ENCODE measurements at places on chromosomes 12 and 14.
A peak's percentile ranks its signal among the peaks of the same experiment; 100 is the strongest.

- DNase-seq: no peak
Observed at GRCh38 chr12:99367181-99367580, 280.4 kb upstream of the GARIN6 start.

DNA sequence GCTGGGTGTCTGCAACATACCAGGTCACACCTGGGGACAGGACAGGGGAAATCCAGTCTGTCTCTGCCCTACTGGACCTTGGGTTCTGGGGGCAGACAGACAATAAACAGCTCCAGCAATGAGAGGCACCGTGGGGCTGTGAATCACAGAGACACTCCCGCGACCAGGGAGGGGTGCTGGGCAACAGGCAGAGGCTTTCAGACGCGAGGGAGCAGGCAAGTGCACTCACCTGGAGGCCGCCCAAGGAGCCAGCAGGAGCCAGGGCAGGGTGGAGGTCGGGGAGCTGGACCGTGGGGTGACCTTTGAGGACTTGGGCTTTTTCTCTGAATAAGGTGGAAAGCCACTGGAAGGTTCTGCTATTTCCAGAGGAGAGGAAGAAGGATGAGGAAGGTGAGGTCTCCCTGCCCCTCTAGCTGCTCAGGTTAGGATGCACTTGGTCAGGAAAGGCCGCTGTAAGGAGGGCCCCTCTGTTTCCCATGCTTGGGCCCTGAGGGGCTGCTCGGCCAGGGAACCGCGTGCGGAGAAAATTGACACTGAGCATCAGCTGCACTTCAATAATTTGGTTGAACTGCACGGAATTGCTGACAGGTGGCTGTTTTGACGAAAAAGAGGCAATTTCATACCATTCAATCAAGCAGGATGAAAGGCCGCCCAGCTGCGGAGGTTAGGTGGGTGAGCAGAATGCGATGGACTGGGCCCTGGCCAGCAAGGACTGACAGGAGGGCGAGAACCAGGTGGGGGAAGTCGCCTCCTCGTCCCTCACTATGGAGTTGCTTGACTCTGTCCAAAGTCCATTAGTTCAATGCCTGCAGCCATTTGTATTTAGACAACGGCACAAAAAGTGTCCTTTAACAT lies 42.2 kb downstream of the JAG2 start:
- no peak for DNase-seq

GRCh38 chr14:77105145-77105939 lies 7.3 kb downstream of the CIPC start:
- DNase-seq: peak; percentile 31

GRCh38 chr14:65251213-65251612 lies 148.9 kb upstream of the MAX start:
- no peak for DNase-seq

GRCh38 chr12:53152390-53152789 lies 28.1 kb upstream of the ZNF740 start:
- no peak for DNase-seq

DNA sequence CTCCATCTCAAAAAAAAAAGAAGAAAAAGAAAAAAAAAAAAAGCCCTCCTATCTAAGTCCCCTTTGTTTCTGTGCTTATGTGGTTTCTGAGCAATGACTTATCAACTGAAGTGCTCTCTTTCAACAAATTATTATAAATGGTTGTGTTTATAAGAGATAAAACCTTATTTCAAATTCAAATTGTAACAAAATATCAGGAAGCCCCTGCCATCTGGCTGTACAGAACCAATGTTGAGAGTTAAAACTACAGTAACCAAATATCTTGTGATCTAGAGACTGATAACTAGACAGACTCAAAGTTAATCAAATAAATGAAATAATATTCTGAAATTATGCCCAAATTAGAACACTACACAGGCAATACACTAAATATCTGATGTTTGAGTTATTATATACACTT lies 143.0 kb upstream of the CPNE8 start:
- no peak for DNase-seq

DNA sequence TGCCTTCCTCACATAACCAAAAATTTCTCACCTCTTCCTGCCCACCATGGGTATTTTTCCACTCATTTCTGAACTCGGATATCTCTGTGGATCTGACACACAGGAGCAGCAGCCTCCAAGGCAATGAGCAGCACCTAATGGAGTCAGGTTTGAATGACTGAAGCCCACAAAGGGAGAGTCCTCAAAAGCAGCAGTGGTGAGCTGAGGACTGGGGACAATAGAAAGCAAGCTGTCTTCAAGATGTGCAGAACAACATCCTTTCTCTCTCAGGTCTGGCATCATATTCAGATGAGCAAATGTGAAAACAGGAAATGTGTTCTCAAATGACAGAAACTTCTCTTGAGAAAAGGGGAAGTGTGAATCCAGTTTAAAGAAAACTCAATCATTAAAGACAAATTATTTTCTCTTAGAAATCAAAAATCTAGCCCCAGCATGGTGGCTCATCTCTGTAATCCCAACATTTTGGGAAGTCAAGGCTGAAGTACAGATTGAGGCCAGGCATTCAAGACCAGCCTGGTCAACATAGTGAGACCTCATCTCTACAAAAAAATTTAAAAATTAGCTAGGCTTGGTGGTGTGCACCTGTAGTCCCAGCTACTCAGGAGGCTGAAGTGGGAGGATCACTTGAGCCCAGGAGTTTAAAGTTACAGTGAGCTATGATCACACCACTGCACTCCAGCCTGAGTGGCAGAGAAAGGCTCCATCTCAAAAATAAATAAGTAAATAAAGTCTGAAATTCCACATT lies 54.2 kb downstream of the C12orf42 start:
- DNase-seq: no peak

DNA sequence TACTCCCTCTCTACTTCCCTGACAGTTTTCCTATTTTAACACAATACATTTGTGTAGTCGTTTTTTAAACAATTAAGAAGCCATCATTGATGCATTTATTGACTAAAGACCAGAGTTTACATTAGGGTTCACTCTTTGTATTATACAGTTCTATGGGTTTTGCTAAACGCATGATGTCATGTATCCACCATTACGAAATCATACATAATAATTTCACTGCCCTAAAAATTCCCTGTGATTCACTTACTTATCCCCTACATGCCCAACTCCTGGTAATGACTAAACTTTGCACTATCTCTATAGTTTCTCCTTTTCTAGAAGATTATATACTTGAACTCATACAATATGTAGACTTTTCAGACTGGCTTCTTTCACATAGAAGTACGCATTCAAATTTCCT lies 1016.5 kb upstream of the FOXG1 start:
- no peak for DNase-seq

GRCh38 chr12:12445882-12446181 lies 89.0 kb downstream of the BORCS5 start:
- DNase-seq: no peak

DNA sequence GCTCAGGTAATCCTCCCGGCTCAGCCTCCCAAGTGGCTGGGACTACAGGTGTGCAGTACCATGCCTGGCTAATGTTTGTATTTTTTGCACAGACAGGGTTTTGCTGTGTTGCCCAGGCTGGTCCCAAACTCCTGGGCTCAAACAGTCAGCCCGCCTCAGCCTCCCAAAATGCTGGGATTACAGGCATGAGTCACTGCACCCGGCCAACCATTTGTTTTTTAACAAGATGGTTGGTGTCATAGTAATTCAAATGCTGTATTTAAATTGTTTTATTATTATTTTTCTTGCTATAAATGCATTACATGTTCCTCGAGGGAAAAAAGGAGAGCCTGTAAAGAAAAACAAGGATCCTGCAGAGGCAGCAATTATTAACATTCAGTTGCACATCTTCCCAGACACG lies 83.9 kb downstream of the EP400 start:
- DNase-seq: no peak

GRCh38 chr14:76916040-76916715 lies 90.0 kb downstream of the LRRC74A start:
- DNase-seq: peak; percentile 23

GRCh38 chr12:108759924-108760323 lies 28.6 kb upstream of the CORO1C start:
- DNase-seq: peak; percentile 76

DNA sequence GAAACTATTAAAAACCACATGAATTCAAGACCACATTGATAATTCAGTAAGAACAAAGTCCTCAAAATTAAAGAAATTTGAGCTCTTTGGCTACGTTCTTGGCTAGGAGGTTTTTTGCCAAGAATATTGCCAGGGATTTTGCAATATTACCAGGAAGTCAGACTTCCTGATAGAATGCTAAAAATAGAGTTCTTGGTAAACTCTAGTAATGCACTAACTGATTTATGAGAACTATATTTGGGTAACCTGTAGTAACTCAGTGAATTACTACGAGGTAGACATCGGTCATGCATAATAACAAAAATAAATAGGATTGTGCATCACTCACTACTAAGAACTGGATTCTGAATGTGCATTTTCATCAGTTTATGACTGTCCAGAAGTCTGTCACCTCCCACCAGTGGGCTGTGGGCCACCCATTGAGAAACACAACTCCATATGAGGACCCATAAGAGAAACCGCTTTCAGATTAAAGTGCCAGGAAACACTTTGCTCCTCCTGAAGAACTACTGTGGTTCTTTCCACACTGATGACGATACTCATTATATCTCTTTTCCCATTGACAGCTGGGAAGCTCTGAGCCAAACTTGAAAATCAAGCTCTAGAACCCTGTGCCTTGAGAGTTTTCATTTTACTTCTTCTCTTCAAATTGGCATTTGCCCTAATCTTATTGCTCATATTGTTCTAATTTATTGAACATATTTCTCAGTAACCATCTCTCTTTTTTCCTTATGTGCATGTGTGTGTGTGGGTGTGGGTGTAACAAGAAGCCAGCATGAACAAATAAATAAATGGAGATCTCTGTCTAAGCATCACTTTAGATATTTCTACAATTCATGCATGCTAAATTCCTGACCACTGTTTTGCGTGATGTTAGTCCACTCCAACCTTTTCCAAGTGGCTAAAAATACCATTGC lies 116.6 kb downstream of the BCL11B start:
- DNase-seq: no peak

GRCh38 chr14:74207943-74208342 lies 31.3 kb upstream of the VSX2 start:
- DNase-seq: no peak

GRCh38 chr12:131389054-131390013 lies 321.6 kb upstream of the SFSWAP start:
- no peak for DNase-seq

- DNase-seq: no peak
Observed at GRCh38 chr12:70486588-70486987, 120.5 kb downstream of the KCNMB4 start.

DNA sequence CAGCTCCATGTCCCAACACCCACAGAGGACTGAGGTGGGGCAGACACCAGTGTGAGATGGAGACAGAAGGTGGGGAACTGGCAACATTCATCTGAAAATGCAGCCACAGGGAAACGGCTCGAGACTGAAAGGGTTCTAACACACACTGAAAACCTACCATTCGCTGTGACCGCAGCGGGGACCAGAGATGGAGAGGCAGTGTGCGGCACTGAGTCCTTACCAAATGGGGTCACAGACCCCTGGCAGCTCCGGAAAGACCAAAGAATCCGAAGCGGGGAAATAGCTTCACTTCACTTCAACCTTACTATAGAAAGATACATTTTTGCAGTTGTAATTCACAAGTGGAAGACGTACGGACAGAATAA lies 9.6 kb downstream of the BAG5 start:
- no peak for DNase-seq

DNA sequence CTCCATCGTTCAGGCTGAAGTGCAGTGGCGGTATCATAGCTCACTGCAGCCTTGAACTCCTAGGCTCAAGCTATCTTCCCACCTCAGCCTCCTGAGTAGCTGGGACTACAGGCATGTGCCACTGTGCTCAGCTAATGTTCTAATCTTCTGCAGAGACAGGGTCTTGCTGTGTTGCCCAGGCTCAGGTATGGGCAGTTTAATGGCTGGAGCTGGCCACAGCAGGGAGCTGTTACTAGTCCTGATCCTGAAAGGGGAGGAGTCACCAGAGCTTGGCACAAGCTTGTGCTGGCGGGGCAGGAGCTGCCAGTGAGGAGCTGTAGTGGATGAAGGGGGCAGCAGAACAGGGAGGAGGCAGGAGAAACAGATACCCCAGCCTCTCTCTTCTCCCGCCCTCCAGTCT lies 10.6 kb downstream of the TMEM120B start:
- no peak for DNase-seq

- DNase-seq: no peak
Observed at GRCh38 chr14:67228325-67228984, 12.8 kb upstream of the PALS1 start.

GRCh38 chr14:36857136-36857535 lies 195.5 kb downstream of the PAX9 start:
- no peak for DNase-seq

GRCh38 chr12:56126732-56127239 lies 1.3 kb upstream of the ESYT1 start:
- no peak for DNase-seq

DNA sequence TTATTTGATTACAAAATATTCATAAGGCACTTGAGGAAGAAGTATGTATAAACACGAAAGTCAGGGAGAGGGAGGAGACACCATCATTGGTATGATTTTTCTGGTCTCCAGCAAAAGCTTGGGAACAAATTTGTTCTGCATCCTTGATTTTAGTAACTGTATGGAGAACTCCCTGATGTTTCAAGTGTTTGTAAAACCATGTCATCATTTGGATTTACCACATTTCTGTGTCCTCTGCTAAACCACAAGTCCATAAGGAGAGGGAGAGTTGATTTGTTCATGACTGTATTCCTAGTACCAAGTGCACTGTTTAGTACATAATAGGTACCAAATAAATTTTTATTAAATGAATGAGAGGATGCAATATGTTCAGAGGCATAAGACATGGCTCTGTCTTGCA lies 181.1 kb downstream of the BTG1 start:
- DNase-seq: no peak

DNA sequence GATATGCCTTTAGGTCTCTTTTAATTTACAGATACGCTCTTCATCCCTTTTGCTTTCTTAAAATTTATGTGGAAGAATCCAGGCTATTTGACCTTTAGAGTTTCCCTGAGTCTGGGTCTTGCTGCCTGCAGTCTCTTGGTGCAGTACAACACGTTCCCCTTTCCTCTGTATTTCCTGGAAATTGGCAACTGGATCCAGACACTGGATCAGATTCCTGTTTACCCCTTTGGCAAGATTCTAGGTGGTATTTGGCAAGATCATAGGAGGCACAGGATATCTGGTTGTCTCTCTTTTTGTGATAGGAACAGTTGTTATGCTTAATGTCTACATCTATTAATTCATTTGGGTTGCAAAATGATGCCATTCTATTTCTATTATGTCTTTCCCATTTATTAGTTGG lies 187.8 kb upstream of the ARHGAP5 start:
- no peak for DNase-seq
